ENCODE measurements at places on chromosomes 4 and X.
A peak's percentile ranks its signal among the peaks of the same experiment; 100 is the strongest.

GRCh38 chr4:95077864-95078263 lies 320.1 kb downstream of the BMPR1B start:
- DNase-seq = no peak

DNA sequence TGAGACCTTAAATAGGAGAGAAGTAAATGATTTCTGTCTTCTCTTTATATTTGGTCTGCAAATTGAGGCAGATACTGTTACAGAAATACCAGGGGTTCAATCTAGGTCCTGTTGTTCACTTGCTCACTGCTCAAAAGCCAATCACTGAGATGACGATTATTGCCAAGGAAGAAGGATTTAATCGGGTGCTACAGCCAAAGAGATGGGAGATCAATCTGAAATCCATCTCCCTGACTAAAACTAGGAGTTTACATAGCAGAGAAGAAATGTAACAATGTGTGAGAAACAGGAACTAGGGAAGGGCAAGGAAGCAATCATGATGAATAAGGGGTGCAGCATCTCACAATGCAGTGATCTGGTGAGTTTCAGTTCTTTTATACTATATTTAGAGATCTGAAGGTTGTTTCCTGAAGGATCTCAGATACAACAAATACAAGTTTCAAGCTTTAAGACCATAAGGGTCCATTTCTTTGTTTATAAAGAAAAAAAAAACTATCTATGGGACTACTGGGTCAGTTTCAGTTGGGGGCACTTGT lies 117.9 kb upstream of the FAM9B start:
- DNase-seq = no peak

GRCh38 chr4:89640620-89641366 lies 196.2 kb downstream of the SNCA start:
- DNase-seq = peak; percentile 40

DNA sequence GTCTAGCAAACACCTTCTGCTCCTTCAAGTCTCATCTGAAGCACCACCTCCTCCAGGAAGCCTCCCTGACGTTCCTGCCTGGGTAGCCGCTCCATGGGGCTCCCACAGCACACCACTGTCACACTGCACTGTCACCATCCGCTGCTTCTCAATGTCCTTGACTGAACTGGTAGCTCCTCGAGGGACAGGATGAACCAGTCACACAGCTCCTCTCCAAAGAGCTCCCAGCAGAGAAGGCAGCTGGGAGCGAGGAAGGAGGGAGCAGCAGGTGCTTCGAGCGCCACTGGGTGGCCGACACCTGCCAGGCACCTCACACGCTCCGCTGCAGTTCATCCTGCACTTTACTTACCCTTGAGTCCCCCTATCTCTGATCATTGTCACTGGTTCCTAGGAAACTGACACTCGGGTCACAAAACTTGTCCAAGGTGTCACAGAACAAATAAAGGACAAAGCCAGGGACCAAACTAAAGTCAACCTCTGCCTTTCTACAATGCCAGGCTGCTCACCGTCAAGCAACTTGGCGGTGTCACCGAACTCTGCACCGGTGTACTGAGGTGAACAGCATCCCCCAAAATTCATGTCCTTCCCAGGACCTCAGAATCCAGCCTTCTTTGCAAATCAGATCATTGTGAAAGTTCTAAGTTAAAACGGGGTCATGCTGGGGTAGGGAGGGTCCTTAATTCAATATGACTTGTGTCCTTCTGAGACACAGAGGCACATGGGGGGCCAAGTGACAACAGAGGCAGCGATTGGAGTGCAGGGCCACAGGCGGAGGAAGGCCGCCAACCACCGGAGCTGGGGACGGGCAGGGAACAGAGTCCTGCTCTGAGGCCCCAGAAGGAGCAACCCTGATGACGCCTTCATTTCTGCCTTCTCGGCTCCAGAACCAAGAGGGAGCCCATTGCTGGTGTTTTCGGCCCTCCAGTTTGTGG lies 5.5 kb upstream of the S100P start:
- no peak for DNase-seq

- DNase-seq = no peak
These were observed 469.0 kb upstream of the BOD1L1 start for GRCh38 chr4:14096396-14096965.

GRCh38 chr4:2043396-2044118 lies 15.6 kb upstream of the NAT8L start:
- DNase-seq = no peak

- peak; percentile 47 for DNase-seq
These were observed at the start of gene SH3BP2 for GRCh38 chr4:2792711-2793585. Gene SH3BP2 (plus strand): TSS chr4:2793085. CDS start chr4:2820618, 27,533 bp downstream.

DNA sequence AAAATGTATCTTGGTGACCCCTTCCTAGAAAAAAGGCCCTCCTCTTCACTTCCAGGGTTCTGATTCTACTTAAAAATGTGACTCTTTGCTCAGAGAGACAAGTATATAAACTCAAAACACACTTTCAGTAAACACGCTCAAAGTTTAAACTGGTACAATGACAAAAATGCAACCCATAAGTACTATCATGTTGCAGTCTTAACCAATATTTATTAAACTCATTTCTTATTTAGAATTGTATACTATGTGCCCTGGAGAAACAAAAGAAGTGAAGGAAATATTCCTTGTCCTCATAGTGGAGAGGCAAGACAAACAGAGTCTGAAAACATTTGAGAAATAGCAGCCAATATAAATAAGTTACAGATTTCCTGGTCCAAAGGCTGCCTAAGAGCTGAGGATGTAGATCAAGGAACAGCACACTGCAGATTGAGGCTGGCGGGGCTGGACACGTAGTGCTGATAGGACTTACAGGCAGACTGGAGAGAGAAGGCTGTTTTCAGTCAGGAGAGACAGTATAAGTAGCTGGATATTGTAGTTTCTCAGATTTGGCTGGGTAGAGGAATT lies 39.1 kb upstream of the ANXA3 start:
- no peak for DNase-seq

DNA sequence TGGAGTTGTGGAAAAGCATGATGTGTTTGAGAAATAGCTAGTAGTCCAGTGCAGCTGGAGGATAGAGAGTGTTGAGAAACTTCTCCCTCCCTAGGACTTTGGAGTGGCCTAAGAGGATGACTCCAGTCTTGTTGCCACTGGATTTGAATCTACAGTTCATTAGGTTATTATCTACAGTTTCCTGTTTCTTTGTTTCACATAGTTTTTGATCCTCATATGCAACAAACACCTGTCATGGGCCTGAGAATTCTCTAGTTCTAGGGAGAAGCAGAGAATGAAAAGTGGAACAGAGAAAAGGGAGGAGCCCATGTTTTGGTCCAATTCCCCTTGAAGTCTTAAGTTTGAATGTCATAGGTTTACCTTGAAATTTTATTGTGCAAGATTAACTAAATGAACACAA lies 73.6 kb upstream of the TBC1D9 start:
- DNase-seq = no peak
